ENCODE measurements at places on chromosomes 2 and 18. TPM values are rescaled to one million over a fixed set of nuclear protein-coding genes. Genes with fewer than 3 reads are reported as not detected.

Gene TET3
- 2.1 TPM for total RNA-seq

Gene MYO1B
- total RNA-seq = 87.6 TPM

DNA sequence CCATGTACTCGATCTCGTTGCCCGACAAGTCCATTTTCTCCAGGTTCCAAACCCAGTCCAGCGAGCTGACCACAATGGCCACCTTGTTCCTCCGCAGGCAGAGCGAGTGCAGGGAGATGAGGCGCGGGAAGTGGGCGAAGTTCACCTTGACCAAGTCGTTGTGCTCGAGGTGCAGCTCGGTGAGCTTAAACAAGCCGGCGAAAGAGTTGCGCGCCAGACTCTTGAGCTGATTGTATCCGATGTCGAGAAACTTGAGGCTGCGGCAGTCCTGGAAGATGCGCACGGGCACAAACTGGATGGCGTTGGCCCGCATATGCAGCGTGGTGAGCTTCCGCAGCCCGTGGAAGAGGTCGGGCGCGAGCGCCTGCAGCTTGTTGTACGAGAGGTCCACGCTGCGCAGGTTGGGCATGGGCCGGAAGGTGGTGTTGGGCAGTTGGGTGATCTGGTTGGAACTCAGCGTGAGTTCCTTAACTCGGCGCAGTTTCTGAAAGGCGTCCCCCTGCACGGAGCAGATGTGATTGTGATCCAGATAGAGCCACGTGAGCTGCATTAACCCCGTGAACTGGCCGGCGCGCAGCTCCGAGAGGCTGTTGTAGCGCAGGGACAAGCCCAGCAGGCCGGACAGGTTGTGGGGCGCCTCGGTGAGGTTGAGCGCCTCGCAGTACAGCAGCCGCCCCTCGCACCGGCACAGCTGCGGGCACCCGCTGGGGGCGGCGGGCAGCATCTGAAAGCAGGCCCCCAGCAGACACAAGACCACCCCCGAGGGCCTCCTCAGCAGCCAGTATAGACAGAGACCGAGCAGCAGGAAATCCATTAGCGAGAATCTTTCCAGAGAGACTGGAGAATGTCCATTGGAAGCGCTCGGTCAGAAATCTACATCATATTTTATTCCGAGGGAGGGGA is 1.3 kb downstream of the LRRTM1 start:
- no peak overlapping the region for H3K4me3 ChIP-seq
- peaks cover 14% of the 10 kb centered on the region for H3K27me3 ChIP-seq
- no peaks in the 10 kb centered on the region for H3K36me3 ChIP-seq
- H3K27ac ChIP-seq = no peak overlapping the region
- H3K4me1 ChIP-seq = no peaks in the 10 kb centered on the region
- DNase-seq = no peak

GRCh38 chr18:66646609-66647008 is 42.7 kb upstream of the CDH19 start:
- no peaks in the 10 kb centered on the region for H3K27me3 ChIP-seq
- H3K27ac ChIP-seq = no peak overlapping the region
- no peak overlapping the region for H3K4me3 ChIP-seq
- DNase-seq = no peak
- no peaks in the 10 kb centered on the region for H3K36me3 ChIP-seq

Gene SNORC
- total RNA-seq = 0.32 TPM

GRCh38 chr18:39991696-39992265 is 1963.3 kb upstream of the PIK3C3 start:
- H3K4me1 ChIP-seq = no peaks in the 10 kb centered on the region
- DNase-seq = no peak
- H3K36me3 ChIP-seq = no peaks in the 10 kb centered on the region
- H3K4me3 ChIP-seq = no peak overlapping the region
- no peaks in the 10 kb centered on the region for H3K27me3 ChIP-seq
- H3K27ac ChIP-seq = no peak overlapping the region

DNA sequence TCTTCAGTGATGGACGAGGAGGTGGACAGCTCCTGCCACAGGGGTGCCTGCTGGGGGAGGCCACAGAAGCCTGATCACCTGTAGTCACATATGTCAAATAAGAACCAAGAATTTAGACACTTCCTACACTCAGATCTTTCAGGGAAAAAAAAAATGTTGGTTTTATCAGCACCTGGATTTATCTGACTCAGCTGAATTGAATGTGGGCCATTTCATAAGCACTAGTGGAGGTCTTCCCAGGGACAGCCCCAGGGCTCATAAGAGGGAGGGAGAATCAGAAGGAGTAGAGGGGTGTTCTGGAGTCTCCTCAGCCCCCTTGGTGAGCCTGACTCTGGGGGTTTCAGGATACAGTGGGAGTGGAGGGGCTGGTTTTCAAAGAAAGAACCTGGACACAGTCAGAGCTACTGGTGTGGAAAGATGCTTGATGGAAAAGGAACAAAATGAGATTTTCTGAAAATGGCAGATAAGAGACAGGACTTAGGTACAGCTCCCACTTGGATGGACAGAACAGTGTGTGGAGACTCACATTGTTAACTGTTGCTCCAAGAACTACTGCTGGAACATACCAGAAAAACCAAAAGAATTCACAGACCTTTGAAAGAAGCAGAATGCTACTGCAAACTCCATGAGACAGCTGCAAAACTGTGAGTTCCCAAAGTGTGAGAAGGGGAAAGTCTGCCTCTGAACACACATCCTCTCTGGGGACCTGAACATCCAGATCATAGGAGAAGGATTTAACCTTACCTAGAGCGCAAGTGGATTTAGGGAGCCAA is 45.4 kb downstream of the LCT start:
- H3K27ac ChIP-seq = no peak overlapping the region
- H3K36me3 ChIP-seq = no peaks in the 10 kb centered on the region
- peaks cover 26% of the 10 kb centered on the region for H3K4me1 ChIP-seq
- no peak for DNase-seq

DNA sequence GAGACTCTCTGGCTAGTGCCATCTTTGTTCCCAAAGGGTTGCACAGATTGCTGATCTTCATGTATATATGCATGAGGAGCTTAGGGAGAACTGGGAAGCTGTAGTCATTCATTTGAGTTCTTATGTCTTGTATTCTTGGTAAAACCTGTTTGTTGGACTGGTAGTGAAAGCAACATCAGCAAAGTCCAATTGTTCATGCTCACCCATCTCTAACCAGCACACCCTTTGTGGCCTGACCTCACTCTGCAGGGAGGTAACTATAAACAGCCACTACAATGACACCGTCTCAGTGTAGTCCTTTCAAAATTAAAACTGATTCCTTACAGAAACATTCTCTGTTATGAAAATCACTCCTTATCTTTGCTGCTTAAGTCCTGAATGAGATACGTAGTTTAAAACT is 13.9 kb upstream of the LMAN1 start:
- H3K27me3 ChIP-seq = peaks cover 18% of the 10 kb centered on the region
- no peaks in the 10 kb centered on the region for H3K4me1 ChIP-seq
- no peak overlapping the region for H3K4me3 ChIP-seq
- no peaks in the 10 kb centered on the region for H3K36me3 ChIP-seq
- no peak for DNase-seq
- H3K27ac ChIP-seq = no peak overlapping the region

GRCh38 chr18:68417826-68418225 is 297.1 kb downstream of the TMX3 start:
- no peaks in the 10 kb centered on the region for H3K27me3 ChIP-seq
- no peak for DNase-seq
- H3K36me3 ChIP-seq = no peaks in the 10 kb centered on the region
- no peak overlapping the region for H3K27ac ChIP-seq

- H3K4me3 ChIP-seq = no peak overlapping the region
- no peaks in the 10 kb centered on the region for H3K4me1 ChIP-seq
- H3K27me3 ChIP-seq = no peaks in the 10 kb centered on the region
- H3K36me3 ChIP-seq = no peaks in the 10 kb centered on the region
- no peak overlapping the region for H3K27ac ChIP-seq
Measured at GRCh38 chr2:103788951-103789350, 1027.1 kb downstream of the TMEM182 start.

Gene ACTG2
- 78.8 TPM for total RNA-seq

- no peak for DNase-seq
- peaks cover 49% of the 10 kb centered on the region for H3K4me1 ChIP-seq
- peaks cover 49% of the 10 kb centered on the region for H3K36me3 ChIP-seq
- peaks cover 6% of the 10 kb centered on the region for H3K27me3 ChIP-seq
Measured at GRCh38 chr2:191691898-191692297, 14.0 kb downstream of the NABP1 start.

DNA sequence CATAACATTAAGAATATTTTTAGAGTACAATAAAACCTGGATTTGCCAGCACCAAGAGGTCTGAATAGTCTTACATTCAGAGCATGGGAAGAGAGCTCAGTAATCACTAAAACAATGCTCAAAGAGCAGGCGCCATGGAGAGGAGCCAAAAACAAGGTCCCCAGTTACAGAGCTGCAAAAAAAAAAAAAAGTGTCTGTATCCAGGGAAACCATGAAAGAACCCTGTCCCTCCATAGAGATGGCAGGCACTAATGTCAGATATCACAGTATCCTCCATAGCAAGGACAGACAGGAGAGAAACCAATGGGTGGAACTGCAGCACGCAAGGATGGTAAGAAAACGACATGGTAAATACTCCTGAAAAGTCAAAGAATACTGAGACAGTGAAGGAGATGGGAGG is 19.5 kb downstream of the FBXO15 start:
- H3K27ac ChIP-seq = no peak overlapping the region
- no peak overlapping the region for H3K4me3 ChIP-seq

GRCh38 chr2:65354773-65355172 is 77.6 kb downstream of the SPRED2 start:
- H3K4me1 ChIP-seq = peaks cover 33% of the 10 kb centered on the region
- H3K4me3 ChIP-seq = no peak overlapping the region
- no peaks in the 10 kb centered on the region for H3K27me3 ChIP-seq

Gene ABHD1
- total RNA-seq = not detected

- H3K4me1 ChIP-seq = no peaks in the 10 kb centered on the region
- no peak for DNase-seq
- H3K36me3 ChIP-seq = no peaks in the 10 kb centered on the region
- H3K4me3 ChIP-seq = no peak overlapping the region
Measured at GRCh38 chr2:170323743-170324142, 145.8 kb downstream of the MYO3B start.

- H3K36me3 ChIP-seq = no peaks in the 10 kb centered on the region
- no peak overlapping the region for H3K4me3 ChIP-seq
- DNase-seq = no peak
- peaks cover 17% of the 10 kb centered on the region for H3K4me1 ChIP-seq
Measured at GRCh38 chr2:142220239-142220638, 89.4 kb upstream of the LRP1B start.

- no peak overlapping the region for H3K4me3 ChIP-seq
- H3K27me3 ChIP-seq = no peaks in the 10 kb centered on the region
- H3K4me1 ChIP-seq = no peaks in the 10 kb centered on the region
- H3K27ac ChIP-seq = no peak overlapping the region
Measured at GRCh38 chr2:141697035-141697434, 433.8 kb downstream of the LRP1B start.

Gene ERFE
- 14.9 TPM for total RNA-seq

DNA sequence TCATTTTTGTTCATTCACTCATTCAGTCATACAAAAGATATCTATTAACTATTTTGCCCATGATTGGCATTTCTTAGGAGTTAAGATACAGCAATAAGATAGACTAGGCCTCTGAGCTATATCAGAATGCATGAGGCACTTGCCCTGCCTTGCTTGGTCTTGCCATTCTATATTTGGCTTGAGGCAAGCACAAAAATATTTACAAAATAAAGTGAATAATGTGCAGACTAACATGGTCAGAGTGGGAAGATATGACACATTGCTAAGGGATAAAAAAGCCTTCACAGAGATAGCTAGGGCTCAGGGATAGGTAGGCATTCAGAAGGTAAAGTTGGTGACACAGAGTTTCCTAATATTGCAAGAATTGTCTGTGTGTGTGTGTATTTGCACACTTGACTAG is 75.0 kb upstream of the MMADHC start:
- H3K4me1 ChIP-seq = peaks cover 28% of the 10 kb centered on the region
- no peaks in the 10 kb centered on the region for H3K36me3 ChIP-seq
- no peak overlapping the region for H3K4me3 ChIP-seq
- no peak overlapping the region for H3K27ac ChIP-seq
- H3K27me3 ChIP-seq = no peaks in the 10 kb centered on the region

DNA sequence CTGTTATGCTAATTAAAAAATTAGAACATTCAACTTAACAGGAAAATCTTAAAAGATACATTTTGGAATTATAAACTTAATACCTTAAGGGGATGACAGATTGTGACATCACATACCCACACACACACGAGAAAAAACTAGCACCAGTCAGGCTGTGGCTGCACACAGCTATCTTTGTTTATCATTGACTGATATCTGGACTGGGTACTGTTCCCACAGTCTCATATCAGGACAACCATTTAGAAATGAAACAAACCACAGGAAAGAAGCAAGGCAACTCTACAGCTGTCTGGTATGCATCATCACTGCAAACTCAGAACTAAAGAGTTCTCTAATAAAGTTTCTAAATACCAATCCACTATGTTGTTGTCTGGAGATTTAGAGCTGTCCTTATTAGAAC is 210.9 kb upstream of the SMAD7 start:
- no peak overlapping the region for H3K4me3 ChIP-seq
- DNase-seq = no peak
- H3K36me3 ChIP-seq = no peaks in the 10 kb centered on the region
- H3K4me1 ChIP-seq = no peaks in the 10 kb centered on the region

DNA sequence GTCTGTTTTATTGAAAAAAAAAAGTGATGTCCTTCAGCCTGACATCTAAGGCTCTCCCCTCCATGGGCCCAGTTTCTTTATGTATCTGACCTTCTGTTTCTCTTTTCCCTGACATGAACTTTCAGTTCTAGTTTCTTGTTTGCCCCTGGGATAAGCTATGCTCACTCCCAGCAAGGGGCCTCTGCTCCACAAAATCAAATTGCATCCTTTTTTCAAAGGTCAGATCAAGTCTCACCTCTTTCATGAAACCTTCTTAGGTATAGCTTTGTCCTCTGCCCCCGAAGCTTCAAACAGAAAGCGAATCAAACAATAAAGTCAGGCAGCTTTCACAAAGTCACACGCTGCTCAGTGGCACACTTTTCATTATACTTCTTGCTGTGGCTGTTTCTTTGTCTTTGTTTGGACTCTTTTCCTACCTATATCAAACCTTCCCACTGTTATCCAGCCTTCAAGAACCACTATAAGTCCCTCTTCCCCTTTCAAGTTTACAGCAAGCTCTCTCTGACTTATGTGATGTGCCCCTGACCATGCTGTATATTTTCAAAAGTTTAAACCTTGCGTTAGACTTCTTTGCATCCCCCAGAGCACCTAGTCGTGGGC is 23.3 kb downstream of the MAP3K19 start:
- H3K36me3 ChIP-seq = no peaks in the 10 kb centered on the region
- no peak overlapping the region for H3K27ac ChIP-seq
- no peak for DNase-seq
- no peaks in the 10 kb centered on the region for H3K27me3 ChIP-seq
- no peak overlapping the region for H3K4me3 ChIP-seq

DNA sequence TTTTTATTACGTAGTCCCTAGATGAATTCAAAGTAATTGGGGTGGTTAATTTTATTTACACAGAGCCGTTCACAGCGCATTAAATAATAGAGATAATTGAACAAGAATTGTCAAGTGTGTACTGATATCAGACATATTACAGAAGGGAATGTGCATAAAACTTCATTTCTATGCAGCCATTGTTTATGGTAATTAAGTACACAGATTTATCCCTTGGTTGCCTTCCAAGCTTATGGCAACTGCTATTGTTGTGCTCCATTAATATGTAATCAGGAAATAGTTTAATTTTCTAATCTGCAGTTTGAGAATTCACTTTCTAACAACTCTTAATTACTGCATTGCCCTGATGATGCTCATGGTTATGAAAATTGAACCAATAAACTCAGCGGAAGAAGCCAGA is 47.3 kb upstream of the OTX1 start:
- peaks cover 15% of the 10 kb centered on the region for H3K36me3 ChIP-seq
- no peaks in the 10 kb centered on the region for H3K27me3 ChIP-seq
- no peak overlapping the region for H3K27ac ChIP-seq
- H3K4me1 ChIP-seq = no peaks in the 10 kb centered on the region

GRCh38 chr2:59665021-59665420 is 888.4 kb downstream of the BCL11A start:
- no peak overlapping the region for H3K27ac ChIP-seq
- no peak overlapping the region for H3K4me3 ChIP-seq
- no peak for DNase-seq

Data from SJSA1 (cell line).